ENCODE measurements at places on chromosomes 6 and 20. TPM values are rescaled to one million over a fixed set of nuclear protein-coding genes. Genes with fewer than 3 reads are reported as not detected.

CPXM1 gene
- 2.9 TPM for total RNA-seq

CHRNA4 gene
- not detected for total RNA-seq

GRCh38 chr20:49579195-49579594 is 11.3 kb upstream of the PTGIS start:
- H3K4me3 ChIP-seq, result no peak overlapping the region
- H3K27ac ChIP-seq, result no peak overlapping the region
- peaks cover 5% of the 10 kb centered on the region for H3K36me3 ChIP-seq
- H3K27me3 ChIP-seq, result peaks cover 4% of the 10 kb centered on the region
- no peaks in the 10 kb centered on the region for H3K4me1 ChIP-seq

GRCh38 chr6:150099546-150099945 is 30.6 kb upstream of the ULBP3 start:
- H3K4me3 ChIP-seq, result no peak overlapping the region
- no peaks in the 10 kb centered on the region for H3K4me1 ChIP-seq
- DNase-seq, result no peak
- no peak overlapping the region for H3K27ac ChIP-seq

Data from activated CD4-positive, alpha-beta memory T cell treated with anti-CD3 and anti-CD28 coated beads for 36 hours (primary cell).